ENCODE measurements at places on chromosomes 5 and 9.

GRCh38 chr9:1709347-1709746, 305.8 kb upstream of the SMARCA2 start:
- no peak for DNase-seq

DNA sequence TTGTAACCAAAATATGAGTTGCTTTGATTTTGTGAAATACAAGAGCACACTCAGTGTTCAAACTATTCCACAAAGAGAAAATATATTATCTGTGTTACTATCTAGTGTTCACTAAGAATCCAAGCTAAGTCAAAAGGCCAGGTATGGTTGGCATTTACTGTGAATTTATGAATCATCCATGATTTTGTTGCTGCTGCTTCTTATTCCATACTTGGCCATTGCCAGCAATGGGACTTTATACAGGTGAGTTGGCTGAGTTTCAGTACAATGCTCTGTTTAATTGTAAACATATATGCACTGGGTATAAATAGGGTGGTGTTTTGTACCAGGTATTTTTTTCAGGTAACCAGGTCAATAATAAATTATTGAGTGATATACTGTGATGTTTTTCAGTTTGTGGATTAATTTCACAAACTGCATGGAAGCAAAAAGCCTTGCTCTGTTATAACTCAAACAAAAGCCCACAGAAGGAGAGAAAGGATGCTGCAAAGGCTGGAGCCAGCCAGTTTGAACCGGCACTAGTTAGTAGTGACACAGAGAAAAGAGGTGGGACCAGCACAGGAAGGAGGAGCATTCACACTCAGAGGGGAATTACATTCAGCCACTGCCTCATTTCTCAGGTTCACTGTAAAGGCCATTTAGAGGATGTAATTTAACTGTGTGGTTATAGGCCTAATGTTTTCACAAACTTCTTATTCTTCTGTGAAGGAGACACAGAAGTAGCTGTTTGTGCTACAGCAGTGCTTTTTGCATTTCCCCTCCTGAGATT, 381.8 kb downstream of the ADGRV1 start:
- DNase-seq, result no peak

GRCh38 chr5:132017738-132018625, 6.5 kb upstream of the ACSL6 start:
- DNase-seq, result no peak

- DNase-seq, result peak; percentile 65
These were observed 71.9 kb downstream of the MFAP3 start for GRCh38 chr5:154110716-154111115.

DNA sequence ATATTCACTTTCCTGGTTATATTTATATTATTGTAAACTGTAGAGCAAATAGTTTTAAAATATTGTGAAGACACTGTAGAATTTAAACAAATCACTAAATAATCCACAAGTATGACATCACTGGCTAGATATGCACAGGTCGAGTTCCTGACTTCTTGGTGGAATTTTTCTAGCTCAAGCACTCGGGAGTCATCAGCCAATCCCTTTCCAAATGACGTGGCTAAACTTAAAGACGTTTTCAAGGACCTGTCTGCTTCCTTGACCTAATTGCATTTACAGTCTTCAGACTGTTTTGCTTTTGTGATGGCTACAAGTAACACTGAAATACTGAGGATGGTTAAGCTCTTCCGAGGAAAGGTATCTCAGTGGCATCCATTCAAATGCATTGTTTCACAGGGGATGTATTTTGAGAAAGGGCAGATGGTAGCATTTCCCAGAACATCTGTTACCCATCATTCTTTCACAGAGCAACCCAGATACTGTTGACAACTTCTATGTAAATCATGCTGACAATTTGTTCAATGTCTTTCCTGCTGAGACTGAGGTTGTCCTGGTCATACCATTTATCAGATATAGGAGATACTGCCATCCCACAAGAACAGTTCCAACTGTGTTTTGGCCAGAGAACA, 262.8 kb downstream of the CDH10 start:
- no peak for DNase-seq

DNA sequence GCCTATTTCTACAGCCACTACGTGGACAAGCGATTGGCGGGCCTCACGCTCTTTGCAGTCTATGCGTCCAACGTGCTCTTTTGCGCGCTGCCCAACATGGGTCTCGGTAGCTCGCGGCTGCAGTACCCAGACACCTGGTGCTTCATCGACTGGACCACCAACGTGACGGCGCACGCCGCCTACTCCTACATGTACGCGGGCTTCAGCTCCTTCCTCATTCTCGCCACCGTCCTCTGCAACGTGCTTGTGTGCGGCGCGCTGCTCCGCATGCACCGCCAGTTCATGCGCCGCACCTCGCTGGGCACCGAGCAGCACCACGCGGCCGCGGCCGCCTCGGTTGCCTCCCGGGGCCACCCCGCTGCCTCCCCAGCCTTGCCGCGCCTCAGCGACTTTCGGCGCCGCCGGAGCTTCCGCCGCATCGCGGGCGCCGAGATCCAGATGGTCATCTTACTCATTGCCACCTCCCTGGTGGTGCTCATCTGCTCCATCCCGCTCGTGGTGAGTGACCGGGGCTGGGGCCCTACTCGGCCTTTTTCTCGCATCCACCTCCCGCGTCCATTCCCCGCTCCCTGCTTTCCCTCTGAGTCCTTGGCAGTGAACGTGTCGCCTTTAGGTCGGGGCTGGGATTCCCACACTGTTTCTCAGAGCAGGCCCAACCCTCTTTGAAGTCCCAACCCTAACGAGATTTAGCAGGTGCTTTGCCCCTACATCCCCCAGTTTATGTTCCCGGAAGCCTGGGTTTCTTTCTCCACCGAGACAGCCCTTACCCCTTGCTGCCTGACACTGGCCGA, 1.8 kb downstream of the PTGER4 start:
- DNase-seq, result peak; percentile 20

DNA sequence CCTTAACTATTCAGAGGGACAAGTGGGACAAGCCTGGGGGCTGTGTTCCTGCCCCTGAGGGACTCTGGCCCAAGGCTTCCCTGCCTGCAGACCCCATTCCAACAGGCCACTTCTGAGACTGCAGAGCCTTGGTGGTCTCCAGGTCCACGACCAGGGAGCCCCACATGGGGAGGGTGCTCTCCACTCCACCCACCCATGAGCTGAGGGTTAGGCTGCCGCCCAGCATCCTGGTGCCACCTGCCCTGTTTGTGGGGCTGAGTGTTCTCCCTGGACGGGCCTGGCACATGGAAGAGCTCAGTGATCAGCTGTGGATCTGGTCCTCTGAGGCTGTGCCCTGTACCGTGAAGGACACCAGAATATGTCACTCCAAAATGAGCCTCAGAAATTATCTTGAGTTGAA, 2.5 kb upstream of the ABO start:
- no peak for DNase-seq

GRCh38 chr9:121357011-121357410, 13.0 kb downstream of the STOM start:
- DNase-seq, result no peak

DNA sequence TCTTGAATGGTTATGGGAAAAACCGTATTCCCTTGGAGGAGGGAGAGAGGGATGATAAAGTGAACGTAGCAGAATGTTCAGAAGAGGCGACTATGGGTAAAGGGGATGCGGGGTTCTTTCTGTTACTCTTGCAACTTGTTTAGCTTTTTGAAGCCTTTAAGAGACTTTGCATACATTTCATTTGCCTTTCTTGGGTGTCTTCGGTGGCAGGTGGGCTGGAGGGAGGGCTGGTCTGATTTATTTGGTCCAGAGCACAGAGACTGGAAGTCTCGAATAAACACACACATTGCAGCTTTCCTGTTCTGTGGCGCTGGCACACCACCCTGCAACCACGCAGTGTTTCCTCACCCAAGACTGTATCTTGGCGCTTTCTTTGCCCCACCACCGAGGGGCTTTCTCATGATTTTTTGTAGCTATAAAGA, 23.2 kb downstream of the TTF1 start:
- no peak for DNase-seq

GRCh38 chr9:110672873-110673510, 4.4 kb downstream of the MUSK start:
- DNase-seq, result no peak

GRCh38 chr9:104361207-104361606, 142.9 kb upstream of the OR13F1 start:
- no peak for DNase-seq

- DNase-seq, result no peak
These were observed 36.5 kb downstream of the KIF2A start for GRCh38 chr5:62342476-62342837.

- DNase-seq, result no peak
These were observed 54.3 kb downstream of the CERT1 start for GRCh38 chr5:75457161-75457560.

DNA sequence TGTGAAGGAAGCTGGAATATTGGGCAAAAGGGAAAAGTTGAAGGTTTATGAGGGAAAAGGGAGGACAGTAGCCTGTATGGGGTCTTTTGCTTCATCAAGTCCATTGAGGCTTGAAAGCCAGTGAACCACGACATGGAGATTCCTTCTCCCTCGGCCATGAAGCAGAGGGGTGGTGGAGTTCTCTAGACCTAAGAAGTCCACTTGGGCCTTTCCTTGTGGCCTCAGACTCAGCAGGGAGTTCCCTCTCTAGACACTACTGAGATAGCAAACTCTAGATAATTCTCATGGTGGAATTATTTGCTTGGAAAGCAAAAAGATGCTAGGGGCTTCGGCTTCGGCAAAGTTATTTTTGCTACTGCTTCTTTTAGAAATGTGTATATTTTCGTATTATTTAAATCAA, 78.5 kb downstream of the FOXD1 start:
- no peak for DNase-seq

- peak; percentile 20 for DNase-seq
These were observed 9.7 kb downstream of the NREP start for GRCh38 chr5:111747337-111747736.

- peak; percentile 49 for DNase-seq
These were observed 858 bp downstream of the NCS1 start for GRCh38 chr9:130172858-130173665.

DNA sequence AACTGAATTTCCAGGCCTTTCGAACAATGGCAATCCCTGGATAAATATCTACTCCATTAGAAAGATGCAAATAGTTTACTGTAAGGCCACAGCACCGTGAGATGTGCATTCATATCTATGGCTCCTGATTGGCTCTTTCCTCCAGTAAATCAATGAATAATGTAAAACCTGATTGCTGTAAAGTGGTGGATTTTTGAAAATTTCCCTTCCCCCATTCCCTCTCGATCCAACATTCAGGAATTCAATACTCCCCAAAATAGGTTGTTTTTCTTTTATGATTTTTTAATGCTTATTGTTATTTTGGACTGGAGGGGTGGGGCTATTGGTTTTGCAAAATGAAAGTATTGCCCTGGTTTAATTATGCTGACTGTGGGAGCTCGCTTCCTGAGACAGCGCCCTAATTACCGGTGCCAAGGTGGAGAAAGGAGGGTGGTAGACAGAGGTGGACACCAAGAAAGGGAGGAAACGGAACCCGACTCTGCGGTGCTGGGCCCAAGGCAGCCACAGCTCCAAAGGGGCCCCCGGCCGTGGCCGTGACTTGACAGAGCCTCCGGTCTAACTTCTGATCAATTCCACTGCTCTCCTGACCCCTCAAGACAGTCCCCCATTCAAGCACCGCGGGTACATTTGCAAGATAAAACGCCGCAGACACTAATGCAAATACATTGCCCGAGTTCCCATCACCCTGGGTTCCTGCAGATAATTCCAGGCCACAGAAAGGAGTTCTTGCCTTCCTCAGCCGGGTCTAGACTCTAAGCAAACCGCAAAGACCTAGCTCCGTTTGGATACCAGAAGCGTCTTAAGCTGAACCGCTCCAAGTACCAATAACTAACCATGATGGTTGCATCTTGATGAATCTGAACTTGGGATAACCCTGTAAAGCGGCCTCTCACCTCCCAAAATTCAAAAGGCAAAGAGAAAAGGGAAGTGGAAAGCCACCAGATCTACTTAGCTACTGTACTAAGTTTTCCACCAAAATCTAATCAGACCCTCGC, 211.2 kb downstream of the MEF2C start:
- no peak for DNase-seq

GRCh38 chr9:122059955-122060324, 33.2 kb downstream of the TTLL11 start:
- DNase-seq, result no peak

All from AG08395 (cell line).